ENCODE measurements at places on chromosomes 5 and 9.

DNA sequence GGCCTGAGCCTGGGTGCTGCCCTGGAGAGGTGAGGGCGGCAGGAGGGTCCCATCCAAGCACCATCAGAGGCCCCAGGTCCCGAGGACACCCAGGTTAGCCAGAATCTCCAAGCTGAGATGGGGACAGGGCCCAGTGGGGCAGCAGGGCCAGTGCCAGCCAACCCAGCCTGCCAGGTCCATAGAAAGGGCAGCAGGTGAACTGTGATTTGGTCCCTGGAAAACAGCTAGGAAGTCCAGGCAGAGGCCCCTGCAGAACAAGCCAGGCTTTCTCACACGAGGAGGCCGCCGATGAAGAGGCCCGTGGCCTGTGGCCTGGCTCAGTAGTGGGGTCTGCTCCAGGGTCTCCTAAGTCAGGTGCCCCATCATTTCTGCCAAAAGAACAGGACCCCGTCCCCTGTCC is 2.0 kb downstream of the AGPAT2 start:
- no peak for DNase-seq

GRCh38 chr5:140111011-140111858 is 2.7 kb upstream of the PURA start:
- DNase-seq = no peak

- DNase-seq = no peak
Measured at GRCh38 chr9:14400658-14400995, 86.7 kb upstream of the NFIB start.

- no peak for DNase-seq
Measured at GRCh38 chr9:123883634-123884033, 46.3 kb downstream of the DENND1A start.

GRCh38 chr5:171961117-171961516 is 45.3 kb downstream of the FBXW11 start:
- DNase-seq = no peak

DNA sequence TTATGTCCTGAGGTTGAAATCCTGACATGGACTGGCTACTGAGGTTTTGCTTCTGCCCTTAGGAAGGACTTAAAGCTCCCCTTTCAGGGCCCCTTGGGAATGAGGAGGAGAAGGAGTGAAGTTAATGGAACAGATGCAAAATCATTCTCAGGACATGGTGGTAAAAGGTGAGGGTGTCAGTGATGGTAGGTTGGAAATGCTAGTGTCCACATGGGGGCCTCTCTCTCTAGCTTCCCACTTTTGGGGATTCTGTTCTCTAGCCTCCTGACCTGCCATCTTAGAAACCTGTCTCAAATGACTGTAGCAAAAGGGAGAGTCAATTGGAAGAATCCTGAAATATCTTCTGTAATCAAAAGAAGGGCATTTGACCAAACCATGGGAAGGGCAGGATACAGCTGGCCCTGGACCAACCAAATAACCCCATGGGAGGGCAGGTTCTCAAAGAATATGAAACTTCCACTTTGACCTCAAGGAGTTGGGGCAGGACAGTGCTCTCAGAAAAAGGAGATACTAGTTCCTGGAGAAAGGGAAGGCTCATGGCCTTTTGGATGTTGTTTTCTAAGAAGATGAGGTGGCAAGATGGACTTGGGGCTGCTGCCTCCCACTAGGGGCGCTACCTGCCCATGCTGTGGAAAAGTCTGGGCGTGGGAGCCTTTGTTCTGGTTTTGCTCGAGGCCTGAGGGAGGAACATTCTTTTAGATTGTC is 21.2 kb upstream of the MLANA start:
- no peak for DNase-seq

- no peak for DNase-seq
Measured at GRCh38 chr5:93352186-93352585, 228.8 kb downstream of the NR2F1-AS1 start.

- DNase-seq = no peak
Measured at GRCh38 chr5:56377573-56377972, 144.4 kb upstream of the ANKRD55 start.

GRCh38 chr5:171969288-171969880 is 37.1 kb downstream of the FBXW11 start:
- no peak for DNase-seq

DNA sequence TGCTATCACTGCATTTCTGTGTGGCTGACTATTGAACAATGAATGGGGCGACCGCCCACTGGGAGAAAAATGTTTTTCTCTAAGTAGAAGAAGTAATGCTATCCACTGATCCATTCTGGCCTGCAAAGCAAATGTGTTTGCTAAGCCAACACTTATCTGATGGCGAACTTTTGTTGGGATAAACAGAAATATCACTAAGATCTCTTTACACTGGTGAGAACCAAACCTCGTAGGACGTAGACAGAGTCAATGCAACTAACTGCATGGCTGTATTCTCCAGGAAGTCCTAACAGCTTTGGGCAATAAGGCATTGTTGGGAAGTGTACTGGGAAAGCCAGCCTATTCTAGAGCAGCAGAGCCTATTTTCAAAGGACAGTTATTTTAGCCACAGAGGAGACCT is 77.7 kb downstream of the ANKH start:
- DNase-seq = no peak

- DNase-seq = no peak
Measured at GRCh38 chr5:173464813-173465212, 136.6 kb upstream of the STC2 start.

- no peak for DNase-seq
Measured at GRCh38 chr5:54912021-54912420, 73.4 kb downstream of the ESM1 start.

DNA sequence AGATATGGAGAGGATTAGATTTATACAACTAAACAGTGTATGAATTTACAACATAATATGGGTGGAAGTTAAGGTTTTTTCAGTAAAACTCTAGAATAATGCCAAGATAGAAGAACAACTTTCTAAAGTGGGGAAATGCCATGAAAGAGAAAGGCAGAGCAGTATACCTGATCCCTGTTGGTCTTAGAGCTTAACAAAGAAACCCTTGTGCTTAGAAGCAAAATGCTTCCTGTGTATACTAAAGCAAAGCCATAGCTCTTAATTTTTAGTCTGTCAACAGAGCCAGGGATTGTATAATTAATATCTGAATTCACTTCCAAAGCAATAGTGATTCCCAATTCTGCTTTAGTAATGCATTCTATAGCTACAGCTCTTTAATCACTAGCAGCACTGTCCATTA is 14.4 kb downstream of the C9orf85 start:
- no peak for DNase-seq

- DNase-seq = no peak
Measured at GRCh38 chr9:131732061-131732526, 7.8 kb downstream of the RAPGEF1 start.

DNA sequence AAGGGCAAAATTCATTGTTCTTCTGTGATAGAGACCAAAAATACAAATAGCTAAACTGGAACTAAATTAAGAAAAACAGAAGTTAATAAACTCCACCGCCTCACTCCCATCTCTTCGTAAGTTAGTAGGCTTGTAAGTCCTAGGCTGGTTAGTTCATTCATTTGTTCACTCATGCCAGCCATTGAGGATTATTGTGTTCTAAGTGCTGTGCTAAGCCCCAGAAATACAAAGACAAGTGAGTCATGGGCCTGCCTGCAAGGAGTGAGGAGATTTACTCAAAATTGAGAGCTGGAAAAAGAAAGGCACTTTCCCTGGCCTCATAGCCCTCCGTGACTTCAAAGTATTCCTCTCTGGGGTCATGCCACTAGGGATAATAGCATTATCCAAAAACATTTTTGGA is 8.5 kb downstream of the DOCK8 start:
- no peak for DNase-seq

- DNase-seq = peak; percentile 57
Measured at GRCh38 chr9:97923529-97924108, 1.3 kb upstream of the TRMO start.

GRCh38 chr5:23445573-23445972 is 61.8 kb upstream of the PRDM9 start:
- no peak for DNase-seq

DNA sequence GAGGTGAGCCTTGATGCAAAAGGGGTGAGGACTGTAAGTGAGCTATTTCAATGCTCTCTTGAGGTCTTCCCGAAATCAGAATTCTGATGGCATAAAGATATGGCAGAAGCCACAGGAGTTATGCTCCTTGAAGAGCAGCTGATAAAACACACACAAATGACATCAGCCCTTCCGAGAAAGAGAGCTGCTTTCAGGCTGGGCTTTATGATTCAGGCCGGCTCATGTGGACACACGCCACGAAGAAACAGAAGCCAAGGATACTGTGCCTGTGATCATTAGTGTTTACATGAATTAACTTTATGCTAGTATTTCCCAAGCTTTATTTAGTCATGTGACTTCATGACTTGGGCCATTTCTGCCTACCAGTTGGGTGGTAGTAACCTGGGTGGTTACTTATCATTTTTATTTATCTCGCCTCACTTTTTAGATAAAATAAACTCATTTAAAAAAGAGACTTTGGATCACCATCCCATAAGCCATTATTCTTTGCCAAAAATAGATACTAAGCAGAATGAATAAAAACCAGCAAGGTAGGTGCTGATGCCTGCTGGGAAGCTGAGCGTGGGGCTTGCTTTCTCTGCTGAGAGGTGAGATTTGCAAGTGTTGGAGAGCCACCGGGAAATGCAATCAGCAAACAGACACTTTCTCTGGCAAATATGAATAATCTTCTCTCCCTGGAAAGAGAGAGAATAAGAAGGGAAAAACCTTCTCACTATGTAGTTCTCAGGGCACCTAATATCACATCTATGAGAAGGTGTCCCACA is 73.0 kb upstream of the SLC25A51 start:
- DNase-seq = no peak

GRCh38 chr5:12016159-12016746 is 112.0 kb upstream of the CTNND2 start:
- no peak for DNase-seq

- no peak for DNase-seq
Measured at GRCh38 chr5:128135286-128135685, 51.7 kb downstream of the SLC12A2 start.

- no peak for DNase-seq
Measured at GRCh38 chr5:91521334-91521733, 138.2 kb upstream of the ARRDC3 start.

- DNase-seq = no peak
Measured at GRCh38 chr9:12773562-12773961, 1.3 kb upstream of the LURAP1L start.

- DNase-seq = no peak
Measured at GRCh38 chr5:169181814-169182213, 119.1 kb downstream of the SLIT3 start.

- DNase-seq = no peak
Measured at GRCh38 chr5:98564836-98565235, 208.6 kb upstream of the RGMB start.

DNA sequence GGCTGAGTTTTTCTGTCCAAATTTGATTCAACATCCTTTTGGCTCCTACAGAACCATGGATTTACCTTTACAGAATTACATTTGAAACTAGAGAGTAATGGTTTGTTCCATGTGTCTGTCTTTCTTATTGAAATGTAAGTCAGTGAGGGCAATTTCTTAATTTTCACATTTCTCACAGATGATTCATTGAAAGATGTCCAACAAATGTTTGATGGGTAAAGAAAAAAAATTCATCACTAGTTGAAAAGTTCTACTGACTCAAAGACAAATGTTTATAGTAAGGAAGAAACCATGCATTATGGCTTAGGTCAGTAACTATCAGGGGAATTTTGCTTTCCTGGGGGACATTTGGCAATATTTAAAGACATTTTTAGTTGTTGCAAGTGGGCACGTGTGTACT is 131.6 kb upstream of the TRPM3 start:
- no peak for DNase-seq

GRCh38 chr5:68456756-68457217 is 241.2 kb downstream of the PIK3R1 start:
- no peak for DNase-seq

DNA sequence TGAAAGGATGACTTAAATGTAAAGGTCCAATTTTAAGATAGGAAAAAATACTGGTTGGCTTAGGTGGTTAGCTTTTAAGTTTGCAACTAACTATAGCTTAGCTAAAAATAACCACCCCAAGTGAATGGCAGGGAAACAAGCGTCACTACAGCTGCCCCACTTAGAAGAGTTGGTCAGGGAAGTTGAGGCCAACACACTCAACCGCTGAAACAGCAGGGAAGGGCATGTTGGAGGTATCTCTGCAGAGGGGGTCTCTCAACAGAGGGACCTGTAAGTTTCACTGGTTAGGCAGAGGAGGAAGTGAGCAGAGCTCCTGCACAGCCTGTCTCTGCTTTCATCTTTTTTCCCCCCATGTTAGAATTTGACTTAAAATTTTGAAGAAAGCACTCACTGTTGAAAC is 75.3 kb downstream of the LHFPL2 start:
- DNase-seq = no peak

- no peak for DNase-seq
Measured at GRCh38 chr5:143980506-143980905, 168.5 kb downstream of the HMHB1 start.

- no peak for DNase-seq
Measured at GRCh38 chr9:6968271-6968670, 210.5 kb downstream of the KDM4C start.

DNA sequence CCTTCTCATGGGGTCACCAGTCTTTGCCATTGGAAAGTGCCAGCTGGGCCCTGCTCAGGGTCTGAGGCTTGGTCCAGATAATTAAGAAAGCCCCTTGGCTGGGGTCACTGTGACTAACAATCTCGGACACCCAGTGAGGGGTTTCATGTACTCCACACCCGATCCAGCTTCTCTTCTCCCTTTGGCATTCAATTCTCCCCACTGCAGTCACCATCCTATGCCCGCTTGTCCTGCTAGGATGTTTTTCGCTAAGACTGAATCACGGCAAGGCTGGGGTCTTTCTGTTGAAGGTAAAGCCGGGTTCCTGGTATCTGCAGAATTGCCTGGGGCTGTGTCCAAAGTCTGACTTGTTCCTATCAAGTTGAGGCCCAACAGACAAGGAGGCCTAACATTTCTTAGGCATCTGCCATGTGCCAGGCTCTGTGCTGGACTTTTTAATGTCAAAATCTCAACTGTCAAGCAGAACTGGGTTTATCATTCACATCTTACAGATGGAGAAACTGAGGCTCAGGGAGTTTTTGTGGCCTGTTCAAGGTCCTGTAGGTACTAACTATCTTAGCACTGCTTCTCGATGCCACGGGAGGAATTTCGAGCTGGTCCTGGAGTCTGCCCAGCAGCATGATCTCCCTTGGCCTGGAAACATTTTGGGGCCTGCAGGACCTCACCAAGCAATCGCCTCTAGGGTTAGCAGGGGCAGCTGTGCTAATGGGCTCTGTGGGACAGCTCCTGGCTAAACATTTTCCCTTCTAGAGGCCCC is 142.0 kb upstream of the ALDH1B1 start:
- no peak for DNase-seq

DNA sequence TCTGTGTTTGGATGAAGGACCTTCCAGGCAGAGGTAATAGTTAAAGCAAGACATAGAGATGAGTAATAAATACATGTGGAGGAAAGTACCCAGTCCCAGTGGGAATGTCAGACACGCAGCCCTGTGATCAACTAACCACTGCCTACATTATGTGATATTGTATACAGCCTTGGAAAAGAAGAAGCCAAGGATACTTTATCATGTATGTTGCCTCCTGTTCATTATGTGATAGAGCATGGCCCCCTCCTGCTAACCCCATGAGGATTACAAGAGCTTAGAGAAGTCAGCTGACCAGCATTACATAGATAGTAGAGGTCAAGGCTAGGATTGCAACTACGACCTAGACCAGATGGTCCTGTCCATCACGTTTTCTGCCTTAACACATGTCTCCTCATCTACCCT is 497.0 kb upstream of the TNC start:
- DNase-seq = no peak

Data from neuronal stem cell (in vitro differentiated cells).